Left ventricle myocardium inferior (tissue), 1 donor: ENCODE measurements at places on chromosomes 6 and 20. TPM values are rescaled to one million over a fixed set of nuclear protein-coding genes. Genes with fewer than 3 reads are reported as not detected.

GABRR2 gene
- 0.69 TPM for total RNA-seq

C2 gene
- total RNA-seq = 9.7 TPM

TMEM200A gene
- not detected for total RNA-seq

SEL1L2 gene
- total RNA-seq = 1.4 TPM

TGM2 gene
- total RNA-seq = 846 TPM

STX11 gene
- 6.8 TPM for total RNA-seq

ZNF311 gene
- 0.36 TPM for total RNA-seq

PBOV1 gene
- not detected for total RNA-seq

ASIP gene
- total RNA-seq = 32.6 TPM

BACH2 gene
- 1.5 TPM for total RNA-seq

PLA2G7 gene
- 0.16 TPM for total RNA-seq

MYCT1 gene
- total RNA-seq = 15.0 TPM
